MG63 (cell line): ENCODE measurements at places on chromosomes 4 and X. TPM values are rescaled to one million over a fixed set of nuclear protein-coding genes. Genes with fewer than 3 reads are reported as not detected.
A peak's percentile ranks its signal among the peaks of the same experiment; 100 is the strongest.

GRCh38 chr4:76811604-76812412 lies 86.1 kb downstream of the SOWAHB start:
- DNase-seq = no peak

DNA sequence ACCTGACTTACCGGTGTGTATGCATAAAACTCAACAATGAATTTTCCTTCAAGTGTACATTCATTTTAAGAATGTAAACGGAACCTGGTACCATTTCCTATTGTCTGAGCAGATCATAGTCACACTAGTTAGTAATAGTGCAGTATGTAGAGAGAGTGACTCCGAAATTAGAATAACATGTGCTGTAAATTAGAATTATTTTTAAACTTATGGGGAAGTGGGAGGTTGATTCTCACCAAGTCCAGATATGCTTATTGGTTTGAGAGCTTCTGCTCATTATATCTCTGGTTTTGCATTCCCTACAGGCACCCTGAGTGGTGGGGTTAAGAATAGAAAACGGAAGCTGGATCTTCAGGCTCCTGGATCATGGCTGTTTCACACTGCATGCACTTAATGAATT lies 39.6 kb downstream of the KLF3 start:
- no peak for DNase-seq

VCX2 gene
- total RNA-seq = not detected in 2 replicates

DNA sequence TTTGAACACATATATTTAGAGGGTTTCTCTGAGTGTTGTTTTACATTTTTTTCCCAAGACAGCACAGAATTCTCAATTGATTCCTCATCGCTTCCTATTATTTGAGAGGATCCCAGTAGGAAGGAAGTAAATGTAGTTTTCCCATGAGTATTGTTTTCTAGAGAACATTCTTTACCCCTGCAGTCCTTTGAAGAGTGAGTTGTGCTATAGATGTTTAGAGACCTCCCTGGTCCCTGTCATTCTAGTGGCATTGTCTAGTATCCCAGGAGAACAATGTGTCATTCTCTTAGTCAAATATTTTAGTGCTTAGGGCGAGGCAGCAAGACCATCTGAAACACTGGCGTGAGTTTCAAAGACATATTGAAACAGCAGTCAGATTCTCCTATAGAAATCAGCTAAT lies 32.5 kb downstream of the SORBS2 start:
- no peak for DNase-seq

GRCh38 chrX:22192419-22193060 lies 80.2 kb upstream of the CBLL2 start:
- peak; percentile 52 for DNase-seq
